ENCODE measurements at places on chromosomes 3 and 15. TPM values are rescaled to one million over a fixed set of nuclear protein-coding genes. Genes with fewer than 3 reads are reported as not detected.

DNA sequence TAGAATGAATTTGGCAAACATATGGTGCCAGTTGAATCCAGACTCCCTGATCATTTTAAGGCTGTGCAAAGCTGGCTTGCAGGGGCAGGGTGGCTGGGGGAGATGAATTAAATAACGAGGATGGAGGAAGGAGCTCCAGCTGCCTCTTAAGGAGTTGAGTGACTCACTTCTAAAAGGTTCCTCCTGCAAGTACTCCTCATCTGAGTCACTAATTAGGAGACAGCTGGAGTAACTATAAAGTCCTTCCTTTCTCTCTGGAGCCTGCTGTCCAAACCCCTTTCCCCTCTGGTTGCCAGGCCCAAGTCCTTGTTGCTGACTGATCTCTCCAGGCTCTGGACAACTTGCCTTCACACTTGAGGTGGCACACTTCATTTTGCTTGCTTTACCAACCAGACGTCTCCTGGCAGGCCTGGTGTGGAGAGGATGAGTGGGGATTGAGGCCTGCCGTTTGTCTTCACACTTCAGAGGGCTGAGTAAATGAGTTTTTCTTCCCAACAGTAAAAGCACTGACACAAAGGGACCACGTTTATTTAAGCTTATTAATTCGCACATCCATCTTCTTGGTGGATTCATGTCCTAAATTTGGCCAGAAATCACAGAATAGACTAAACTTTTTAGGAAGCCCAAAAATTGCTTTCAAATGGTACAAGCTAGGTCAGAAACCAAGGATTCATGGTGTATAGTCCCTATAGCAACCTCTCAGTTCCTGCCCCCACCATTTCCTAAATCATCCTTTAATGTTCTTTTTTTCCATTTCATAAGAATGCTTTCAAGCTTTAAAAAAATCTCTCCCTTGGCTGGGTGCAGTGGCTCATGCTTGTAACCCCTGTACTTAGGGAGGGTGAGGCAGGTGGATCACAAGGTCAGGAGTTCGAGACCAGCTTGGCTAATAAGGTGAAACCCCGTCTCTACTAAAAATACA, 90.5 kb upstream of the MYRIP start:
- DNase-seq, result no peak

DNA sequence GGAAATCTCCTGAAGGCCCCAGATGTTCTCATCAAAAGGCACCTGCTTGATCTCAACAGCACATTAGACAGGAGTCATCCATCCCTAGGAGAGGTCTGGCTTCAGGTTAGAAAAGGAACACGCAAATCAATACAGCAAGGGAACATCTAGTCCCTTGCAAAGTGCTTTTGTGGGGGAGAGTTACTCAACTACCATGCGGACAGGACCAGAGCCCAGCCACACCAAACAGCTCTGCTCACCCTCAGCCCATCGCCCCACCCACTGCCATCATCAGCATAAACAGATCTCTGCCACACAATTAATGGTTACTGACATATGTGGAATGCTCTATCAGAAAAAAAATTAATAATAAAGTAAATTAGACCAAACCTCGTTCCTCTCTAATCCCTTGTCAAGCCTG, 85.6 kb downstream of the MYLK start:
- no peak for DNase-seq

DNA sequence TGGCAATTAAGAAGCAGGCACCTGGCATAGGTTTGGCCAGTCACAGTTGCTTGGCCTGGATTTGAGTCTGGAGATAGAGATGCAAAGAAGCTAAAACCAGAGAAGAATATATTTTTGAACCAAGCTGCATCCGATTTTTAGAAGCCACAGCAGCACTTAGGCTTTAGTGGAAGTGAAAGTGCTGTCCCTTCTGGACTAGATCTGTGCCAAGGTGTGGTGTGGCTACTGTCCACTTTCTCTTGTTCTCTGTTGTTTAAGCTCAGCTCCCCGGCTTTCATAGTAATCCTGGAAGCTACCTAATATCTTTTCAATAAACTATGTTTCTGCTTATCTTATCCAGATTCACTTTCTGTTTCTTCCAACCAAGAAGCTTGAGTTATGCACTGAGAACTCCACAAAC, 183.4 kb upstream of the THRB start:
- DNase-seq, result no peak

- DNase-seq, result no peak
These were observed 12.7 kb upstream of the CLDN16 start for GRCh38 chr3:190375246-190375645.

DNA sequence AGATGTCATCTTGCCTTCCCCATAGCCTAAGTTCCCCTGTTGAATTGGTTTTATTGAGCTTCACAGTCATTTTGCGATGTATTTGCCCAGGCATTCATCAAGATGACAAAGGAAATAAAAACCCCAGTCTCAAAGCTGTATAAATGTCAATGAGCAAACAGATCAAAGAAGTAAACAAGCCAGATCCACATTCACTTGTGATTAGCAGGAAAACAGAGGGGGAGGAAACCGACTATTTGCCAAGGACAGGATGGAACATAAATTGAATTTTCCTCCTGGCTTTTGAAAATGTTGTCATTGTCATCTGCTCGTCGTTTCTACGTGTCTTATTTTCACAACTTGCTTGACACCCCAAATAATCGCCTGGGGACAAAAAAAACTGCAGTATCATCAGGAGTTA, 83.5 kb downstream of the SV2B start:
- no peak for DNase-seq

DNA sequence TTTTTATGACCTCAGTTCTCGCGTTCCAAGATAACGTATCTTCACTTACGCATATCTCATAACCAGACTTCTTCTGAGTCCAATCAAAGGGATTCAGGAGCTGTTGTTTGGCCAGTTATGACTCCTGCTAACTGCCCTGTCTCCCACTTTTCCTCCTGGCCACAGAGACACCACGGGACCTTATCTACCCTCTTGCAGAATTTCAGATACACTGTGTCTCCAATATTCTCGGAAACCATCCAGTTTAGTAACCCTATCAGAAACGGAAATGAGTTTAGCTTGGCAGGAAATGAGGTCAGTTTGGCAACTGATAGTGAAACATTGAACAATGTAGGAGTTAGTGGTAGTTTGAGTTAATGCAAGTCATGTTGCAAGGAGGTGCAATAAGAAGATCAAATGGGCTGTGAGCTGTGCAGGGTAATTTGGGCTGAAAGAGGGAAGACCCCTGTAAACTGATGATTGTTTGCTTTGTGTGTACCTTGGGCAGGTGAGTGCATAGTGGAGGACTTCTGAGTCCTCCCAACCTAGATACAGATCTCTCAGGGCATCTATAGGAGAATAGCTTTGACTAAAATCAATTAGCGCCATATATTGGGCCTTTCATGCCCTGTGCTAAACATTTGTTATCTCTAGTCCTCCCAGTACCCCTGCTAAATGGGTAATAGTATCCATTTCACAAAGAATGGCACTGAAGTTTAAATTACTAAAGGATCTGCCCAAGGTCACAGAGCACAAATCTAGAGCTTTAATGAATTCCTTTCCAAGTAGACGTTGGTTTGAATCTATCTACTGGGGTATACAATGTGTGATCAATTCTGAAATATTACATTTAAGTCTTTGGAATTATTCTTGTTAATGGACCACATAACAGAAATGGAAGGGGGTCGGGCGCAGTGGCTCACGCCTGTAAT, 41.3 kb upstream of the PIK3CB start:
- DNase-seq, result no peak

DNA sequence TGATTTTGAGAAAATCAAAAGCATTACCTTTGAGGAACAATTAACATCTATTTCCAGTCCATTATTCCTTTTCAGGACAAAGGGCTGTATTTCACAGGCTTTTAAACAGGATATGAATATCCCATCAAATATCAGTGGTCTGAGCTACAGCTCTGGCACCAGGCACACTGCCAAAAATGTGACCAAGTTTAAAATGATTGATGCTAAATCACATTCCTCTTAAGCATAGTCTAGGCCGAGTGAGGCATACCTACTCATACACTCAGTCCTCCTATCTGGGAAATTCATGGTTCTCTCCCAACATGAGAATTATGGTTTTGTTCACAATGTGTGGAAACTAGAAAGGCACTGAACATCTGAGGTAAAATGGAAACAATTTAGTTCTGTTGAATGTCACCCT, 683.5 kb downstream of the TUSC7 start:
- DNase-seq, result no peak

DNA sequence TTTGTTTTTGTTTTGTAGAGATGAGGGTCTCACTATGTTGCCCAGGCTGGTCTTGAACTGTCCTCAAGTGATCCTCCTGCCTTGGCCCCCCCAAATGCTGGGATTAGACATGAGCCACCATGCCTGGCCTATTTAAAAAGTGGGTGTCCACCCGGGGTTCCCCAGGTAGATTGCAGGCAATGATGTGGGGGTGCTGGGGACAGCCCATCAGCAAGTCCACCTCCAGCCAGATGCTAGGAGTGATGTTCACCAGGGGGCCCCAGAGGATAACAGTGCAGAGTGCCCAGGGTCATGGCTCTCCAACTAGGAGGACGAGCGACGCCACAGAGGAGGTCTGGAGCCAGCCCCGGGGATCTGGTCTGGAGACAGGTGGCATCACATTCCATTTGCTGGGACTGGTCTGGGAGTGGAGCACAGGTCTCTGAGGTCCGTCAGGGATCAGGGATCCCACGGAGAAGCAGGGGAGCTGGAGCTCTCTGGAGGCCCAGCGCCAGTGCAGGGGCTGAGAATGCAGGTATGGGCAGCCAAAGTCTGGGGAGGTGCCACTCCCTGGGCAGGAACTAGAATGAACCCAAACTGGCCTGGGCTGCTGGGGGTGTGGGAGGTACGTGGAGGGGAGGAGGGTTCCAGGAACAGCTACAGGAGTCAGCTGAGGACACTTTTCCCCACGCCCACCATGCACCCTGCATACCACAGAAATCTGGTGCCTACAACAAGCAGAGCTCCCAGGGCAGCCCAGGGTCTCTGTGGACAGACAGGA, 51.2 kb upstream of the PCSK6 start:
- DNase-seq, result no peak

DNA sequence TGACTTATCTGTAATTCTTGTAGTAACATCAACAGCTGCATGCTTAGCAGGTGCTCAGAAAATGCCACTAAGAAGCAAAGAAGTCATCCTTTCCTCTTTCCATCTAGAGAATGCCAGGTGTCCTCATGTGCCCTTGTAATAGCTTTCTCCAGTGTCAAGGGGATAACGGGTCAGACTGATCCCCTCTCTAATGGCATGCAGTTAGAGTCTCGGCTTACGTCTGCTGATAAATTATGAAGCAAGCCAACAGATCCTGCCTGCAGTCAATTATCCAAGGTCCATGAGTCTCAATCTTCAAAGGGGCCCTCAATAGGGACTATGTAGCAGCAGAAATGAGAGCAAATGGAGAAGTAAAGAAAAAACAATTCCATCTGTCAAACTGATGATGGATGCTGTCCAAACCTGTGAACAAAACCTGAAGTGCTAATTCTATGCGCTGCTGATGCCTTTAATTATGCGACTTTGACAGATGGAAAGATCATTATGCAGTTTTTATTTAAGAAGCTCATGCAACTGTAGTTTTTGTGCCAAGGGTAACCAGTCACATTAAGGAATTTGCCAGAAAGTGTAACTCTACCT, 162.8 kb upstream of the PEX5L start:
- DNase-seq, result no peak

GRCh38 chr3:55297706-55298105, 189.4 kb downstream of the WNT5A start:
- DNase-seq, result no peak

- DNase-seq, result no peak
These were observed 7.9 kb upstream of the DOCK3 start for GRCh38 chr3:50666837-50667236.

GRCh38 chr3:109532257-109533216, 195.2 kb upstream of the DPPA4 start:
- no peak for DNase-seq

- DNase-seq, result no peak
These were observed 791.6 kb downstream of the ROBO1 start for GRCh38 chr3:78976200-78976599.

DNA sequence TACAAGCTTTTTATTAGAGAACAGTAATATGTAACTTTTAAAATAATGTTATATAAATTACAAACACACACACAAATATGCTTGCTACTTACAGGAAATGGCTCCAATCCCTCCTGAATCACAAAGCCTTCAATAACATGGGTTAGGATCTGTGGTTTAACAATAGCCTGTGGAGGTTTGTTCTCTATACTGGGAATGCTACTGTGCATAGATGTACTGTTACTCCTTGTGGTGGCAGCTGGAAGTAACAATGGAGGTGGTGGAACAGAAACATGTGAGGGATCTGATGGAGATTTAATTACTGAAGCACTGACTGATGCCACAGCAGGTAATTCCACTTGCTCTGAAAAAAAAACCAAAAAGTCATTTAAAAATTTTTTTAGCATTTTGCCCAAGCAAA, 64.4 kb downstream of the PHC3 start:
- no peak for DNase-seq

DNA sequence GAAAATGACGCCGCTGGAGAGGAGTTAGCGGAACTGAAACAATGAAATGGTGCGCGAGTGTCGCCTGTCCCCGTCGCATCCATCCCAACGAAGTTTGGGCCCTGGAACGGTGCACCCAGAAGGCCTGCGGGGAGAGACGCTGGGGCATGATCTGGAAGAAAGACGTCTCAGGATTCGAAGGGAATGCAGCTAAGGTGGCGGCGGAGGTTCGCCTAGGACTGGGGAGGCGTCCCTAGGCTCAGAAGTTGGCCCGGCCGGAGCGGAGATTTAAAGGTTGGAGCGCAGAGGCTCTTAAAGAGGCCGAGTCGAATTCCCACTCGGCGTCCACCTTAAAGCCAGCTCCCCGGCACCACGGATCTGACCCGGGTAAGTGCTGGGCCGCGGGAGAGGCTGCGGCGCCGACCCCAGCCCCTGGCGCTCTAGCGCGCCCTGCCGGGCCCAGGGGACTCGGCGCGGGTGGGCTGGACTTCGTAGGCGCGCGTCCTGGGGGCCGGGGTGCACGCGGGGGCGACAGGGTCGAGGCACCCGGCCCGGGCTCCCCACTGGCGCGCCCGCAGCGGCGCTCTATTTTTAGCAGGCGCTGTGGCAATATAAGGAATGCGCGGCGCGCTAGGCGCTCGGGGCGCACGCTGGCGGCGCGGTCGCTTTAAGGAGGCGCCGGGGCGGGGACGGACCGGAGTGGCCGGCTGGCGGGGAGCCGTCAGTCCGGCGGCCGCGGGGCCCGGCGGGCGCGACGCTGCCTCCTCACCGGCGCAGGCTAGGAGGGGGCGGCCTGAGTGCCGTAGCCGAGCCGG, at the start of gene MRAS:
Gene MRAS (plus strand): TSS at position 620 of the 794 bp plus-strand sequence. CDS start 24,305 bp downstream, outside the sequence.
- DNase-seq, result peak; percentile 33

DNA sequence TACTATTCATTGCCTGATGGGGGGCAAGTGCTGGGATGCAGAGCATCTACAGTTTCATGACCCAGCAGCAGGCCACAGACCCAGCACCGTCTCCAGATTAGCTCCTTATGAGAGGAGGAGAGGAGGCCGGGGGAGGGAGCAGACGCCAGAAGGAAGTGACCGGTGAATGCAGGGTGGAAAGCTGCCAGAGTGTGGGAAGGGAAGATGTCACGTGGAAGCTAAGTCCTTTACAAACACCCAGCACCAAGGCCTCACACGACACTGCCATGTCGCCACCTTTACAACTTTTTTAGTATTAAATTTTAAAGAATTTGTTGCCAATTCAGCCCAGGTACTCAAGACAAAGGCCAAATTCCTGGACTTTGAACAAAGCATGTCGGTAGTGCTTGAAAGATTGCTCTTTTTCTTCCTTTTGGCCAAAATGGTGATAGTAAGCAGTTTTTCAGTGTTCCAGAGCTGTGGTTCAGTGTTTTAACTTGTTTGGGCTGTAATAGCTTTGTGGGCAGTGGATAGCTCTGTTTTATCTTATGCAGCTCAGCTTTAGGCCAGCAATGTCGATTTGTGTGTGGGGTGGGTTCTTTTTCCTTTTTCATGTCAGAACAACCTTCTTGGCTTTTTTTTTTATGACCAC, 58.2 kb downstream of the ZBTB38 start:
- no peak for DNase-seq

Gene CLEC3B
- total RNA-seq, result 141 TPM

Gene SORD
- 4.9 TPM for total RNA-seq
